ENCODE measurements at places on chromosomes 6 and 20.

DNA sequence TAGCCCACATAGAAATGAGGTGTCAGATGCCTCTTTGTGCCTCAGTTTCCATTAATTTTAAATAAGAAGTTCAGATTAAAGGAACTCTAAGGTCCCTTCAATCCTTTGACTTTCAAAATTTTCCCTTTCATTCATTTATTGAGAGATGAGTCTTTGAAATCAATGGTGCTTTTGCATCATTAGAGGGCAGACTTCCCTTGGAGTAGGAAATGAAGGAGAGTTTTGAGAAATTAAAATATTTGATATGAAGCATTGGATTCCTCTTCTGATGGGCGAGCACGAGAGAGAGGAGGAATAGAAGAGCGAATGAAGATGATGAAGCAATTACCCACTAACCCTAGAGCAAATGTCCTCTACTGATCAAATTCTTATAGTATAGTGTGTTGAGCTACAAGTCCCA lies 105.7 kb downstream of the EDN1 start:
- DNase-seq = no peak

DNA sequence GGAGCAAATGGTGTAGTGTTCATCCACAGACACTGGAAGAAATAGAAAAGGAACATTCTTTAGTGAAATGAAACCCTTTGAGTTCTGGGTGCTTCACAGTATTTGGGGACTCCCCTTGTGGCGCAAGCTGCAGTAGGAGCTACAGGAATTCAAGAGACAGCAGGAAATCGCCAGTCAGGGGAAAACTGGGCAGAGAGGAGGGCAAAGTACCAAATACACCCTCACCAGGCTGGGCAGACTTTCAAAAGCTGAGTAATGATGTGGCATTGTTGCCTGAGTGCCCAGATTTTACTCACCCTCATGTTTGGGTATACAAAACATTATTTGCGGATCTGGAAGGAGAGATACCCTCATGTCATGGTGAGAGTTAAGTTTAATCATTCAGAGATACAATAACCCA lies 97.9 kb downstream of the SOD2 start:
- peak; percentile 11 for DNase-seq

GRCh38 chr6:116471531-116471930 lies 10.4 kb downstream of the CALHM6 start:
- DNase-seq = no peak

GRCh38 chr6:128600397-128600951 lies 80.1 kb upstream of the PTPRK start:
- DNase-seq = peak; percentile 28

GRCh38 chr6:71248306-71248765 lies 40.3 kb upstream of the OGFRL1 start:
- DNase-seq = no peak

DNA sequence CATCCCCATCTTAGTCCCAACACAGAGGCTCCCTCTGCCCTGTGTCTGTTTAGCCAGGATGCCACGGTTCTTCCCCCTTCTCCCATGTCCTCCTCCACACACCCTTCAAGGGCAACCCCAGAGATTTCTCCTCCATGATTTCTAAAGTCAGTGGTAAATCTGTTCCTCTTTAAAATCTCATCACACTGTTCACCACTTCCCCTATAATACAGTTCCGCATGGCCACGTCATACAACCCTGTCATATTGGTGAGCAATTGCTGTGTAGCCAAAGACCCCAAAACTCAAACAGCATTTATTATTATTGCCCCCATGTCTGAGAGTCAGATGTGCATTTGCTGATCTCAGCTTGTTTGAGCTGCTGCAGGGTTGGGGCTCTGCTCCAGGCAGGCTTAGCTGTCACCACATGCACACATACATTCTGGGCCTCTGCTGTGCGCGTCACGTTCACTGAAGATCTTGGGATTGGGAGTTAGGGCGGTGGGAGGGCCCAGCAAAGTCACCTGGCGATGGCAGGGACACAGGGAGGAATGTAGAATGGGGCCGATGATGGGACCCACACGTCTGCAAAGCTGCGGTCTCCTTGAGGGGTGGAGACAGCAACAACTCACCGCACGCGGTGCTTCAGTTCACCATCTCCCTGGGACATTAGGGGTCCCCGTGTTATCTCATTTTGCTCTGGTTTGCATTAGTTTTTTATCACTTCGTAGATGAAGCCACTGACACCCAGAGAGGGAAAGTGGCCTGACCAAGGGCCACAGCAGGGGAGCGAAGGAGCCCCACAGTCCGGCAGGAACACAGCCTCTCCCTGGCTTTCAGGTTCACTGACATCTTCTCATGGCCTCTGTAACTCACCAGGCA lies 36.9 kb upstream of the CD93 start:
- DNase-seq = no peak

GRCh38 chr20:6919792-6920468 lies 152.4 kb downstream of the BMP2 start:
- no peak for DNase-seq

GRCh38 chr20:11431621-11432020 lies 486.1 kb upstream of the BTBD3 start:
- DNase-seq = no peak

GRCh38 chr6:43790031-43790430 lies 20.0 kb downstream of the VEGFA start:
- DNase-seq = no peak

DNA sequence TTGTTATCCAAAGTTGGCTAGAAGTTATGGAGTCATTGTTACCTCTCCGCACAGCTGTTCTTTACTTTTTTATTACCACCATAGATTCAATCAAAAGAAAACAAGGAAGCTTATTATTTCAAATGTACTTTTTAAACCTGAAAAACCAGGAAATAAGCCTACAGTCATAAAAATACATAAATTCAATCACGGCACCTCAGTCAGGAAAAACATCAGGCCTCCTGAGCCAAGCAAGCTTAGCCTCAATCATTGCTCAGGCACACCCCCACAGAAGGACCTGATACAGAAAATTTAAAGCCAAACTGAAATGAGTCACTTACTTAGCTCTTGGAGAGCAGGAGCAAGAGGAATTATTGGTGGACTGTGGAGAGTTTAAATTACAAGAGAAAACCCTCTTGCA lies 44.3 kb downstream of the MARCKS start:
- no peak for DNase-seq

GRCh38 chr6:122651604-122652003 lies 41.4 kb downstream of the PKIB start:
- no peak for DNase-seq

DNA sequence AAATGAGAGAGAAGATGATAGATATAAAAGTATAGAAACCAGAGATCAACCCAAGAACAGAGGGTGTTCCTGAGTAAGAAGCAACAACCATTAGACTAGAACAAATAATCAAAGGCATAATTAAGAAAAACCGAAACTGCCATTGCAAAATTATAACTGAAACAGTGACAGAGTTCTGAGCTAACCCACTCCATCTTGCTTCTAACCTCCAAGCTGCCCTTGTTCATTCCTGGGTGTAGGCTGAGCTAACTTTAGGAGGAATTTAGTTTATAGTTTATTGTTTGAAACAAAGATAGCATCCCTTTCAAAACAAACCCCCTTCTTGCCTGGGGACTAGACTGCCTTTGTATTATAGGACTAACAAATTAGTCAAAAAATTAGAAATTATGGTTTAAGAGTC lies 56.1 kb upstream of the PRND start:
- no peak for DNase-seq

DNA sequence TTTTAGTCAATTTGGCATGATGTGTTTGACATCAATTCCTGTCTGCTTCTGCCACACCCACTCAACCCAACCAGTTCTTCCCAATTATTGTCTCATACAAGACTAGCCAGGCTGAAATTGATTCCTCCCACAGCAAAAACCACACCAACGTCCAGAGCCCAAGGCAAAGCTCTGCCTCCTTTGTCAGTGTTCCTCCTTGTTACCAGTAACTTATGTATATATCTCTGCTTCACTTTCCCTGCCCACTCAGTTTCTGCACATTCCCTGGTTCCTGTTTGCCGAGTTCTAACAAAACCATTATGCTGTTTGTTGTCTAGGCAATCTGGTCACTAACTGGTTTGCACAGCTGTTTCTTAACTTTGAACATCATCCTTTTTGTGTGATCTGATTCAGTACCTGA lies 547.9 kb upstream of the PTCHD4 start:
- no peak for DNase-seq

- DNase-seq = no peak
These were observed 417.2 kb downstream of the RFPL4B start for GRCh38 chr6:112764377-112764776.

DNA sequence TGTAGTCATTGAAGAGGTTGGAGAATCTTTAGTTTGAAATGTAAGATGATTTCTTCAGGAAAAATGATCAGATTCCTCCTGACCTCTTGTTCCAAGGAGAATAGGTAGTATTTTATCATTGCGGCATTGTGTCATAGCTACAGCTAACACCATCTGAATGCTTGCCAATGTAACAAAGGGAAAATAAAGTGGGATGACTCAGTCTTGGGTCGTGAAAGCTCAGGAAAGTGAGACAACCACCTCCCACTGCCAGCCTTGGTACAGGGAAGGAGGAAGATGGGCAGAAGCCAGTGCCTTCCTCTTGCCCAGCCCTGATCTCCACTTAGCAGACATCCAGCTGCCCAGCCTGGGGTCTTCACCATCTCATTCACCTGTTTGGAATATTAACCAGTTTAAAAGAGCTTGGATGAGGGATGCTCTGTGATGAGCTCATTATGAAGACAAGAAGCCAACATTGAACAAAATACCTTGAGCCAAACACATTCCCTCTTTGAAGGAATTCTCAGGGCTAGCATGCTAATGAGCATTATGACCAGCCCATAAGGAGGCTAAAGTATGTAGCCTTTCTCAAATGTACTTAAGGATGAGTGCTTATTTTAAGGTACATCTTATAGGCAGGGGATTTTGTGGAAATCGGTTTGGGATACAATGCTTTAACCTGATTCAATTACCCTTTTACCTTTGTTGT lies 40.0 kb upstream of the APCDD1L start:
- no peak for DNase-seq

DNA sequence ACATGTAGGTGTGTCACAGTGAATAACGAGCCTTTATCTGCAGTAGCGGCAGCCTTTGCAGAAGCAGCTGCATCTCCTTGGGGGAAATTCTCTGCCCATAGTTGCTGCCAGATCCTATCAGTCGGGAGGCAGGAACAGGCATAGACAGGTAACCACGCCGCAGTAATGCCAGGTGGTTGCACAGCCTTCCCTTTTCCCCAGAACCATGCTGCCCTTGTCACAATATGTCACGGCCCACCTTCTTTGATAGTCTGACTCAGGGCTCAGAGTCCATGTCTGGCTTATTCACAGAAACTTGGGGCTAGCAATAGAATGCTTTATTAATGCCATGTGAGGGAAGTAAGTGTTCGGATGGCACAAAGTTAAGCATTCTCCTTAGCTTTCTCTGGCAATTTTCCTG lies 76.6 kb downstream of the F13A1 start:
- DNase-seq = no peak

GRCh38 chr20:41499961-41500725 lies 118.0 kb downstream of the CHD6 start:
- DNase-seq = no peak

DNA sequence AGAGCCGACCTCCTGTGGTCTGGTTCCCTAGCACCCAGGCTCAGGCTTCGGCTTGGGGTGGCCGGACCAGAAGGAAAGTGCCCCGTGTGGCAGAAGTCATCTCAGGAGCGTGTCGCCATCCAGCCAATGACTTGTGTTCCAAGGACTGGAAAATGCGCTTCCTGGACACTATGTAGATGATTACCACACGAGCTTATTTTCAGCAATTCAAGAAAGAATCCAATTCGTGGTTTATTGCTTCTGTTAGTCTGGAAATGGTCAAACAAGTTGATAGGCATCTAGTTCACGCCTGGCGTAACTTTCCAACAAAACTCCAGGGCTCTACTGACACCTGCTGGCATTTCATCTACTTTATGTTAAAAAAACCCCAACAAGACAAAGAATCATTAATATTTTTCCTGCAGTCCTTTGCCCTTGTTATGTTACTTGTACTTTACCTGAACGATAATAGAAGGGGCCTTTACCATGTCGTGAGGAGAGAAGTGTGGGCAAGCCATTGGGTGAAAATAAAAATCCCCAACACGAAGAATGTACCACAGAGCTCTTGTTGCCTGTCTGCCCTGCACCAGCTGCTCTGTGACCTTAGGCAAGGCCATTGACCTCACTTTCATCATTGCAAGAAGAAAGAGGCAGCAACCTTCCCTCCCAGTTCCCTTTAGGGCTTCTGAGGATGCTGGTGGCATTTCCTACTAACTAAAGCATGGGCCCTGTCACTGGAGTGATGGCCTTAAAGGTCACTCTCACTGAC lies 154.7 kb upstream of the LAMP5 start:
- DNase-seq = no peak

DNA sequence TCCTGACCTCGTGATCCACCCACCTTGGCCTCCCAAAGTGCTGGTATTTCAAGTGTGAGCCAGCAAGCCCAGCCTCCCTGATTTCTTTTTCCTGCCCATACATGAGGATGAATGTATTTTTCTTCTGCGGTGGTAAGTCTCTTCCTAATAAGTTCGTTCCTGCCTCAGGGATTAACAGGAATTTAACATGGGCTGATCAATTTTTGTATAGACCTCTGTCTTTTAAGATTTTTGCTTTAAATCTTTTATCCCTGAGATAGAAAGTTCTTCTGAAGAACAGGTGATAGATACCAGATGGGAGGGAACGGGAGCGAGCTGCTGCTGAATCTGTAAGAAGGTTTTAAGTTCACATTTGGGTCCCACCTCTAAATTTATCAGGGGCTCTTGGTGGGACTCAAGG lies 7.0 kb upstream of the ZNFX1 start:
- no peak for DNase-seq

- peak; percentile 76 for DNase-seq
These were observed 171.4 kb upstream of the ZNF337 start for GRCh38 chr20:25867776-25868649.

- peak; percentile 42 for DNase-seq
These were observed 83.5 kb downstream of the SCML4 start for GRCh38 chr6:107740496-107741190.

DNA sequence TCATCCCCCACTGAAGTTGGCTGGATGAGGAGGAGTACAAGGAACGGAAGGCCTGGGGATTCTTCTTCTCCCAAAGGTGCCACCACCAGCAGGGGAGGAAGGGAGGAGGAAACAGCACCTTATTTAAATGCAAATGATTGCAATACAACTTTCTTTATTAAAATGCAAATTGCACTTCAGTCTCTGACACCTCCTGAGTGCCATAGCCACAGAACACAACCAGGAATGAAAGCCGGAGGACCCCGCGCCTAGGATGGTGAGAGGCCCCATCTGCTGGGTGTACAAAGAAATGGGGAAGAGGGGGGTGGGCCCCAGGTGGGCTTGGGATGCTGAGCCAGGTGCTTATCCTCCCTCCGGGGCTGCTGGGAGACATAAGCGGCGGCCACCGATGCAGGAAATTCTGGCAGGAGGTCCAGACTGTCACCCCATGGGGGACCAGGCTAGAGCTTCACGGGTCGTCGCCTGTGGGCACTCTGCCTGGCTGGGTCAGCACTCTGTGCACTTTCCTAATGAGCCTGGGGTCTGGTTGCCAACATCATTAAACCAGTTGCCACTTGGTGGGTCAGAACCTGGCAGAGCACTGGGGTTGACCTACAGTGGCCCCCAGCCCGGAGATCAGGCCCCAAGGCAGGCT lies 154.2 kb upstream of the MLN start:
- no peak for DNase-seq

- no peak for DNase-seq
These were observed 31.1 kb upstream of the ENPP4 start for GRCh38 chr6:46098678-46099077.

Data from activated naive CD8-positive, alpha-beta T cell treated with anti-CD3 and anti-CD28 coated beads for 36 hours (primary cell).